Umbilical cord (tissue), 2 donors: ENCODE measurements at places on chromosomes 6 and 20.

- DNase-seq = peak; percentile 72
These were observed 101.7 kb upstream of the SPACA1 start for GRCh38 chr6:87945966-87946365.

- no peak for DNase-seq
These were observed 514.5 kb downstream of the PREX1 start for GRCh38 chr20:48313324-48313723.

- DNase-seq = peak; percentile 88
These were observed 6.9 kb upstream of the MANBAL start for GRCh38 chr20:37282556-37282955.

- no peak for DNase-seq
These were observed 31.9 kb downstream of the GMPR start for GRCh38 chr6:16270178-16270794.

GRCh38 chr6:63477422-63478040 lies 94.7 kb upstream of the LOC128125822 start:
- no peak for DNase-seq

GRCh38 chr20:55515832-55516231 lies 489.5 kb downstream of the CBLN4 start:
- DNase-seq = no peak

DNA sequence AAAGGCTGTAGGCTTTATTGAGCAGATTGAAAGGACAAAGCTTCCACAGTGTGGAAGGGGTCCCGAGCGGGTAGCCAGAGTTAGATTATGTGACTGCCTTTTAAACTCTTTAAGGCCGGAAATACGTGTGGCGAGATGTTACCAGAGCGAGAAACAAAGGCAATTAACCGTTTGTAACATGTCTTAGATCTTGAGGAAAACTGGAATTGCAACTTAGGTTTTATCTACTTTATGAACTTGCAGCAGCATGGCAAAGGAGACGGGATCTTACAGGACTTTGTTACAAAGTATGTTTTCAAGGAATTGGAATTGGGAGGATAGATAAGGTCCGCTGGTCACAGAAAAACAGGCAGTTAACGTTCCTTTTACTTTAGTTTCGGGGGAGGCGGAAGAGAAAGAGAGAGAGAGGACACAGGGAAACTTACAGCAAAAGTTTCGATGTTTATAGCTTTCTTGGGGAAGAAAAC lies 594.7 kb upstream of the ADGRB3 start:
- peak; percentile 2 for DNase-seq

GRCh38 chr6:129598244-129599187 lies 111.5 kb downstream of the ARHGAP18 start:
- DNase-seq = peak; percentile 74

GRCh38 chr6:146859795-146860495 lies 261.2 kb downstream of the ADGB start:
- DNase-seq = no peak

DNA sequence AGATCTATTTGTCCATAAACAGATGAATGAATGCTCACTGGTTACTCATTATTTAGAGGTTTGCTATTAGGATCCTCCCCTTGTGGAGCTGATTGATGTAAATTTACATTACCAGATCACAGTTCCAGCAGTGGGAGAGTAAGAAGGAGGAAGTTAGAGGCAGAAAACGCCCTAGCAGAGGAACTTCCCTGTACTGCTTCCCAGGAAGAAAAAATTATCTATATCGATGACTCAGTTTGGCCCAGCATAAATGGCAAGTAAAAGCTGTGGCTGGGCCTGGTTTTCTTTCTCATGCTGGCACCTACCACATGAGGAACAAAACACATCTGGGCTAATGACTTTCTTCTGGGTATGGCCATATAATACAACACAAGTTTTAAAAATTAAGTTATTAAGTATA lies 35.7 kb downstream of the DNAAF9 start:
- no peak for DNase-seq

DNA sequence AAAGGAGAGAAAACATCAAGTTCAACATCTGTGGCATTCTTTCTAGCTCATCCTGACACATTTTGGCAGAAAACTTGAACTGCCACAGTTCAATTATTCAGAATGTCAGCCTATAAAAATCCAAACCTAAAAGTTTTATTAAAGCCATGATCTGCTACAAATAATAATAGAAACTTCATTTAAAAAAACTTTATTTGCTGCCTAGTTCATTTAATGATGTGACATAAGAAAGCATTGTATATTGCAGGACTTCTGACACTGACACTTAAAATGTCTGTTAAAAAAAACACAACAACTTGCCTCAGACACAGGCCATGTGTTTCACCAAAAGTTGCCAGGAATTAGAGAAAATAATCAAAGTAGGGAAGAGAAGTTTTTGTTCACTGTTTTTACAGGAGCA lies 88.3 kb upstream of the HTR1E start:
- DNase-seq = no peak

DNA sequence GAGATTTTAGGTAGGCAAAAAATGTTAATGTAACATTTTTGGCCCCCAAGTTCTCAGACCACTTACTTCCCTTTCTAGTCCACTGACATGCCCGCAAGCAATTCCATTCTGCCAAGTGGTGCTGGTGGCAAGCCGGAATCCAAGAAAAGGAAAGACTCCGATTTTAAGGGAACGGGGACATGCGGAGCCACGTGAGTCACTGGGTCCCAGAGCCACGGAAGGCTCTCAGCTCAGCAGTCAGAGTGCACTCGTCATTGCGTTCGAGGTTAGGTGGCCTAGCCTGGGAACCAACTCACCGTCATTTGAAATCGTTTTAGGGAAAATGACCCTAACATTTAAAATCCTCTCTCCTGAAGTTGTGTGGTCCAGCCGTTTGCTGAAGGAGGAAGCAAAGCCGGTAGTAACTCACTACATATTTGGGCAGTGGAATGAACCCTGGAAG lies 711 bp upstream of the SIRT5 start:
- peak; percentile 27 for DNase-seq

DNA sequence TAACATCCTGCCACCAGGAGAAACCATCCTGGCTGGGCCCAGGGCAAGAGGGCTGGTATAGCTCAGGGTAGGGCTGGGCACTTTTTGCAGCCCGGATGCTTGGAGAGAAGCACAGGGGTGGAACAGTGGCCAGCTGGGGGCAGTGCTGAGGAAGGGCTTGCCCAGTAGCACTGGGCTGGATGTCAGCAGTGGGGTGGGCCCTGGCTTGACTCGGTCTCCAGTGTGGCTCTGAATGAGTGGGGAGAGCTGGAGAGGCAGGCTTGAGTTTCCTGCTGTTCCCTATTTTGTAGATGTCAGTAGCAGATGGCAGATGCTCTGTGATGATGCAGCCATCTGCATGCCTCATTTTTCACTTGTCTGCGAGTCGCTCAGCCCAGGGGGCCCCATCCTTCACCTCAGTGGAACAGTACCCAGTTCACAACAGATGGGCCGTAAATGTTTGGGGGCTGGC lies 56.3 kb upstream of the TULP1 start:
- no peak for DNase-seq

DNA sequence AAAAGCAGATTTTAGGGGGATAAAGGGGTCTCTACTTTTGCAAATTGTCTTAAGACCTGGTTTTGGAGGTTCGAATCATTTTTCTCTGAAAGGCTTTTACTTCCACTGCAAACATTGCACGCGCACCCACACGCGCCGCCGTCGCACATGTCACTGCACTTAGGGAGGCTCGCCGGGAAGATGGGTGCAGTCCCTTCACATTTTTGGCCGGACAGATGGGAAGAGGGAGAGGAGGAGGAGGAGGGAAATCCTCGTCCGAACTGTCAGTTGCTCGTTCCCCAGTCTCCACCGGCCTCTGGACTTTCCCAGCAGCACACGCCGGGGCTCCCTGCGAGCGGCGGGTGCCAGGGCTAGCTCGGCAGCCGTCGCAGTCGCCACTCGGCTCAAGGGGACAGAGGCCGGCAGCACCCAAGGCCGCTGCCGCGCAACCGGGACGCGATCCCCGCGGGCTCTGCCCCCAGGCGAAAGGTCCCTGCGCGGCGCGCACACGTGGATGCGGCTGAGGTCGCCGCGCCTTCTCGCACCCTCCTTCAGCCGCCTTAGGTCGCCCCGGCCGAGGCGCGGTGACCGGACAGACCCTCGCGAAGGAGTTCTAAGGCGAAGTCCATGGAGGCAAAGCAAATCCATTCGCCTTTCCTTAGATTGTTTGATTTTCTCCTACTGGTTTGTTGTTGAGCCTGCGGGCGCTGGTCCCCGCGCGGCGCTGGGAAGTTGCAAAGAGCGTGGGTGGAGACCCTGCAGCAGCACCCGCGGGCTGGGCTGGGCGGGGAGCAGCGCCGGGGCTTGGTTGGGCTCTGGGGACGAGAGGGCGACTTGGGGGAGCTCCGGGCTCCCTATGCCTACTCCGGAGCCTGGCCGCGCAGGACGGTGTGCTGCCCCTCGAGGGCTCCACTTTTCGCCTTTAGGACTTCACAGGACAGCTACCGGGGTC lies 1.2 kb downstream of the MYB start:
- DNase-seq = peak; percentile 5

- DNase-seq = peak; percentile 84
These were observed 44.8 kb upstream of the SLC2A12 start for GRCh38 chr6:134097114-134097707.

GRCh38 chr6:129621252-129621651 lies 88.7 kb downstream of the ARHGAP18 start:
- no peak for DNase-seq

- DNase-seq = no peak
These were observed 10.6 kb upstream of the RSPO3 start for GRCh38 chr6:127107916-127108315.

DNA sequence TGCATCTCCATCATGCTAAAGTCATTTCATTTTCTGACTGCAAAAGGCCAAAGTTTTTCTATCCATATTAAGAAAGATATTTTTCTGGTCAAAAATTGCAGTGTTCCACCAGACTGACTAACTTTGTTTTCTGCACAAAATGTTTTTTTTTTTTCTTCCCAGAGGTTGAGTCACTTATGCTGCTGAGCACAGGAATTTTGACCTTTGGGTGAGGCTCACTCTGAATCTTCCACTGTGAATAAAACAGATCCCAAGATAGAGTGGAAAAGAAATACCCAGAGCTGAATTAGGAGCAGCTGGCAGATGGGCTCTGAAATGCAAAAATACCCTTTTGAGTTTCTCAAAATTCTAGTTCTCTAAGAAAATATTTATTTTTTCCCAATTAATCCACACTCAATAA lies 996.8 kb downstream of the KIF16B start:
- peak; percentile 78 for DNase-seq

DNA sequence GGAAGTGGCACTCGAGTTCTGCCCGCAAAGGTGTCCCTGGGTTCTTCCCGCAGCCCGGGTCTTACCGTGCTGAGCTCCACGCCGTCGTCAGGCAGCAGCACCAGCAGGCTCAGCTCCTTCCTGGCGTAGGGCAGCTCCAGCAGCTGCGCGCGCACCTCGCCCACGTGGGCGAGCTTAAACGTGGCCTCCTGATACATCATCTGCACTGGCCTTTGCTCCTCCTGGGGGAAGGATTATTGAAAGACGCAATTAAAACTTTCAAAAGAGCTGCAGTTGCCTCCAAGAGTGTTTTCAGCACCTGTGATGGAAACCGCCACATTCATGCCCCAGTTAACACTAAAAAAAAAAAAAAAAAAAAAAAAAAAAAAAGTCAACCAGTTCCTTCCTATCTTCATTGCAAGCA lies 11.3 kb downstream of the SERPINB9 start:
- no peak for DNase-seq

GRCh38 chr6:29590218-29590808 lies 5.4 kb downstream of the OR2H2 start:
- no peak for DNase-seq

DNA sequence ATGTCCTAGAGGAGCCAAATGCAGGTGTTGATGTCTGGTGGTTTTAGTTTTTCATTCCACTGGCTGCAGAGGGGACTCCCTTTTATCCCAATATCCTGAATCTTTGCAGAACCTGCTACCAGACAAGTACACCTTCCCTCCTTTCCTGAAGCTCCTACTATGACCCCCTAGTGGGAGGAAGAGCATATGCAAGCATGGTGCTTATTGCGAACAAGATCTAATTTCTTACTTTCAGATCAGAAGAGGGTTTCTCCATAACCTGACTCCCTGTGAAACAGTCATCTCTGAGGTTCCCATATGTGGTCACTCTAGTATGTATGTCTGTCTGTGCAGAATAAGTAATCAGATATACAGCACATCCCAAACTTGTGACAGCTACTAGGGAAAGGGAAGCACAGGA lies 277.2 kb downstream of the ARHGAP18 start:
- DNase-seq = no peak

DNA sequence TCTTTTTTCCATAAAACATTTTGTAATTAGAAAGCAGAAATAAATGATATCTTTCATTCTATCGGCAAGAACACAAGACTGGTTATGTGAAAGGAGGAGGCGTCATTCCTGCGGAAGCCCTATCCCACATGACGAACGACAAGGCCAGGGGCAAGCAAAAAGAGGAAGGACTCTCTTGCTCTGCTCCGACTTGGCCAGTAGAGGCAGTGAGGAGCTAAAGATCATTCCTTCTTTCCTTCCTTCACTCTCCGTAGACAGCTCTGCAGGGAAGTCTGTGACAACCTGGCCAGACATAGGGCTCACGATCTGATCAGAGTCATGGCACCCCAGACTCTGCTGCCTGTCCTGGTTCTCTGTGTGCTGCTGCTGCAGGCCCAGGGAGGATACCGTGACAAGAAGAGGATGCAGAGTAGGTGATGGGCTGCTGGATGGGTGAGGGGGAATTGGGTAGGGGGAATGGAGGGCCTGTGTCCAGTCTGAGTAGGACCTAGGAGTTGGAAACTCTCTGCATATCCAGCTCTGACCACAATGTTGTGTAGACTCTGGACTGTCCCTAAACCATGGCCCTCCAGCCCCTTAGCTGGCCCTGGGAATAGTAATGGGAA lies at the start of gene WFDC10A:
Gene WFDC10A (plus strand): TSS at position 244 of the 605 bp plus-strand sequence. CDS start 75 bp downstream, at position 319.
- DNase-seq = peak; percentile 22

GRCh38 chr6:112911959-112912358 lies 564.8 kb downstream of the RFPL4B start:
- DNase-seq = peak; percentile 10

GRCh38 chr20:8876366-8876765 lies 192.5 kb upstream of the PLCB4 start:
- DNase-seq = no peak

- DNase-seq = no peak
These were observed 179.8 kb downstream of the TASP1 start for GRCh38 chr20:13458860-13459451.

DNA sequence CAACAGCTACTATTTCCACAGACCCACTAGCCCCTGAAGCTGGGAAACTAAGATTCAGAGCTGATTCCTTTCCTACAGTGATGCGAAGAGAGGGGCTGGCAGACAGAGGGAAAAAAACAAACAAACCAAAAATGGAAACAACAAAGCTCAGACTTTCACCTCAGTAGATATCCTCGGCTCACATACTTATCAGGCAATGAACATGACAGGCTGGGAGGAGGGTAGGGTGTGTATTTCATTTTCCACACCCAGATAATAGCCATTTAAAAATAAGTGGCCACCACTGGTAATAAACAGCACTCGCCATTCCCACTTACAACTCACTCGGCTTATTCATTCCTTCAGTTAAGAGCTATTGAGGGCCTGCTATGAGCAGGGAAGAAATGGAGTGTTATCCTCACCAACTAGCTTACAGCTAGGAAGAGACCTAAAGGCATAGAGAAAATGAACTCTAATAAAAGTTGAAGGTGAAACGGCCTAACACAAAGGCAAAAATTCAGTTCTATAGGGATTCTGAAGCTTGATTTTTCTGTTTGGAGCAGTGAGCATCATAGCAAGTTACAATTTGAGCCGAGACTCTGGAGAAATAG lies 32.0 kb upstream of the SPTLC3 start:
- no peak for DNase-seq
